NCI-H1930 (cell line): ENCODE measurements at places on chromosomes 1 and 21.

DNA sequence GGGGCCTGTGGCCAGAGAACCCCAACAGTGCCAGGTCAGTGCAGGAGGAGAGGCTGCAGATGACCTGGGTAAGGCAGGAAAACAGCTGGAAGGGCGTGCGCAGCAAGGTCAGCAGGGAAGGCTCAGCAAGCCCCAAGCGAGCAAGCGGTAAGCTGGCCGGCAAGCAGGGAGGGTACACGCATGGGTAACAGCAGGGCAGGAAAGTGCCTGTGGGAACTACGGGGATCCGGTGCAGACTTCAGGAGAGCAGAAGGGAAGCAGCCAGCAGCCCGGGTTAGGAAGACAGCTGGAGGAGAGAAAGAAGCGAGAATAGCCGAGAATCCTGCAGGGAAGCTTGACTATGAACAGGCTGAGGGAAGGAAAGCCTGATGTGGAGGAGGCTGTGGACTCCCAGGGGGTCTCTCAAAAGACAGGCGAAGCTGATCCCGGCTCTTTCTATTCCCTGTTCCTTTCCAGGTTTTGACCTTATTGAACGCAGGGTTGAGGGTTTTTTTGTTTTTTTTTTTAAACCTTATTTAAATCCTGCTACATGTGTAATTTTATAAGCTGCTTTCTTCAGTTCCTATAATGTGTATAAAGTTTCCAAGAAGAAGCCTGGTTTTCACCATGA, 20.9 kb downstream of the UMODL1 start:
- DNase-seq: no peak

DNA sequence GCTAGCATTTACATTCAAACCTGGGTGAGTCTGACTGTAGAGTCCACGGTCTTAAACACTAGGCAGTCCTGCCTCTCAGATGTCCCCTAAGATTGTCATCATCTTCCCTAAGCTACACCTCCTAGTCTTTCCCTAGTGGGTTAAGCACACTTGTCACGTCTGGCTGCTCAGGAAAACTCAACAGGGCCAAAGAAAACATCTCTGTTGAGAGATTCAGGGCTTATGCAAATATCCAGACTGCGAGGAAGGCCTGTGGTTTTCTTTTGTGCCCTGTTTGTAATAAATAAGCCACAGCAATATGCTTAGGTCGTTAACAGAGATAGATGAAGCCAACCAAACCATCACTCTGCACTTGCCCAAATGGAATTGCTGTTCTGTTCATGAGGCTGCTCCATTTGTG, 472.6 kb upstream of the DEPDC1 start:
- DNase-seq: no peak

- DNase-seq: no peak
Measured at GRCh38 chr1:101205457-101205856, 31.4 kb upstream of the S1PR1 start.

DNA sequence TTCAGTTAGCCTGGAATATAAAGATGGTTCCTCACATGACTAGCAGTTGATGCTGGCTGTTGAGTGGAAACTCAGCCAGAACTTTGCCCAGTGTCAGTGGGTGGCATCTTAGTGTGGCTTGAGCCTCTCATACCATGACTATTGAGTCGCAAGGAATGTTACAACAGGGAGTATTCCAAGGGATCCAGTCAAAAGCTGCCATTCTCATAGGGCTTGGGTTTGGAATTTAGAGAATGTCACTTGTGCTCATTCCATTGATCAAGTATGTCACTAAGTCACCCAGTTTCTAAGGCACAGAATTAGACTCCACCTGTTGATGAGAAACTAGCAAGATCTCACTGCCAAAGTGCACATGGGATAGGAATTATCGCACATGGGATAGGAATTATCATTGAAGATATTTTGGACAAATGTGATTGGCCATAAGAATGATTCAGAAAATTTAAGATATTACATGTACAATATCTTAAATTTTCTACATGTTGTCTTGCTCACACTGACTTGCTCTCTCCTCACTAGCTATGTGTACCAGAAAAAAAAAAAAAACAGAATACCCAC, 1290.7 kb upstream of the ADGRL2 start:
- no peak for DNase-seq

DNA sequence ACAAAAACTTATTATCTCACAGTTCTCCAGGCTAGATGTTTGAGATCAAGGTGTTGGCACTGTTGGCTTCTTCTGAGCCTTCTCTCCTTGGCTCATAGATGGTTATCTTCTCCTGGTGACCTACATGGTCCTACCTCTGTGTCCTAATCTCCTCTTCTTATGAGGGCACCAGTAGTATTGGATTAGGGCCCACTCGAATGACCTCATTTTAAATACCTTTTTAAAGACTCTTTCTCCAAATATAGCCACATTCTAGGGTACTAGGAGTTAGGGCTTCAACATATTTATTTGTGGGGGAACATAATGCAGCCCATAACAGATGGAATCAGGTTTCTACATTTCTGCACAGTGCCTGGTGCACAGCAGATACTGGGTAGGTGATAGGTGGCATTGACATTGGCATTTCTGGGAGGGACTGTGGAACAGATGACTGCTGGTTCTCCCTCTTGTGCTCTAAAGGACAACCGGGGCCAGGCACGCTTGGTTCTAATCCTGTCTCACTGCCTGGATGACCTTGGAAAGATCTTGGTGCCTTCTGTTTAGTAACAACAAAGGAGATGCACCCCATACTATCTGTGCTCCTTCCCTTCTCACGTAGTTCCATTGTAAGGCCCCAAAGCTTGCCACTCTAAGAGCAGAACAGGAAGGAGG, 140.3 kb downstream of the PLPP3 start:
- DNase-seq: no peak

DNA sequence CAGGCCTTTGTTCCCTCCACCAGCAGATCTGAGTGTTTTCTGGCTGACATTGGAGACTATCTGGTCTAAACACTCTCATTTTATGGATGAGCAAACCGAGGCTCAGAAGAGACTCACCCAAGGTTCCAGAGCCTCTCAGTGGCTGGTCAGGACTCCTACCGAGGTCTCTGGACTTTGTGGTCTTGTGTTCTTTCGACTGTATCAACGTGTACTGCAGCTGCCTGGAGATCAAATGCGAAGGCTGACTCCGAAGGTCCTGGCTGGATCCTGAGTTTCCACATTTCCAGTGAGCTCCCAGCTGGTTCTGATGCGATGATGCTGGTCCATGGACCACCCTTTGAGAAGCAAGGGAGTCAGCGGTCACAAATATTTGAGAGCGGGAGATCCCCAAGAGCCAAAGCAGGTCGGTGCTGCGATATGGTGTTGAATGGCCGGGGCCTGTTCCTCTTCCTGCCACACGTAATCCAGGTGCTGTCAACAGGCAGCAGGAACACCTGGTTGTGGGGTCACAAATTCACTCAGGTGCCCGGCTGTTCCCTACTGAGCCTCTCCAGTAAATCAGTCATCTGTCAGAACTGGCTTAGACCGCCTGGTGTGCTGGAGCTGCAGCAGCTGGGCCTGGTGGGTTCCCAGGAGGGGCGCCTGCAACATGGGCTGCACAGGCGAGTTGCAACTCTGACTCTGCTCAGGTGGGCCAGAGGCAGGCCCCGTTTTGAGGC, 94.8 kb upstream of the USP24 start:
- no peak for DNase-seq

GRCh38 chr1:82525378-82525777, 724.6 kb downstream of the ADGRL2 start:
- no peak for DNase-seq

DNA sequence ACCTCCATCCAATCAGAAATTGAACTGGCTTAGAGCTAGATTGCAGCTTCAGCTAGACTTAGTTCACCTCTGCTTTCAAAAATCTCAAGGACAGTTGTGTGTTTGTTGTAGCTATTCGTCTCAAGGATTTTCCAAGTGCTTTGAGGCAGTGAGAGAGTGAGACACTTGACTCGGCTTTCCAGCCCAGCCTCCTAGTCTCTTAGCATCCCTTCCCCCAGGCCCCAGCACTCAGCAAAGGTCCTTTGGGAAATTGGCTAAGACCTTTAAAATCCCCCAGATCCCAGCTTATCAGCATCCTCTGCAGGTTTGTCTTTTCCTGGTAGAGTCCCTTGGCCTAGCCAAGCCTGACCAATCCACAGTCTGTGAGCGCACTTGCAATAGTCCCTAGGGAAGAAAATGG, 47.9 kb upstream of the PROX1 start:
- no peak for DNase-seq

GRCh38 chr1:168344517-168344916, 63.8 kb downstream of the TBX19 start:
- no peak for DNase-seq

GRCh38 chr1:36944883-36945282, 89.4 kb downstream of the GRIK3 start:
- no peak for DNase-seq

DNA sequence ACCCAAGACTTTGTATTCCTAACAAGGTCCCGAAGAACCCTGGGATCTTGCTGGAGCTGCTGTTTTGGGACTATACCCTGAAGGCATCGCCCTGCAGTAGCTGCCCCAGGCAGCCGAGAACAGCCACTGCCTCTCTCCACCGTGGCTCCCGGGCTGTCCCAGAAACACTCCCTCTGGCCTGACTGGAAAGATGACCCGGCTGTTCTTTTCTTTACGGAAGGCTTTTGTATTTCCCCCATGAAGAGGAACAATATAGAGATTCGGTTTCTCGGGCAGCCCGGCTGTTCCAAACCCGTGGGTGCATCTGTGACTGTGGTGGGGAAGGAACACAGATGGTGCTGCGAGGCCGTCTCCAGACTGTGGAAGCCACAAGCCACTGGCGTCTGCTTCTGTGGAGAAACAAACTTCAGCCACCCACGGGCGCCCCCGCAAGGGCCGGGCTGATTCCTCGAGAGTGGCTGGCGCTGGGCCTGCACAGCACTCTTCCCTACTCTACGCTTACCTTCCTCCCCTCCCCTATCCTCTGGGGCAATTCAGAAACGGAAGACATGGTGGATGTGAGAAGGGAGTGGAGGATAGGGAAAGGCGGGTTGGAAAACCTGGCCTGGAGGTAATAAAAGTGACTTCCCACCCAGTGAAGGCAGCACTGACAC, 33.7 kb upstream of the VASH2 start:
- no peak for DNase-seq

- DNase-seq: no peak
Measured at GRCh38 chr1:12549460-12550349, 68.3 kb downstream of the DHRS3 start.

- DNase-seq: no peak
Measured at GRCh38 chr21:17051054-17051453, 461.8 kb upstream of the CXADR start.

GRCh38 chr1:85612704-85613361, 32.3 kb downstream of the CCN1 start:
- no peak for DNase-seq

DNA sequence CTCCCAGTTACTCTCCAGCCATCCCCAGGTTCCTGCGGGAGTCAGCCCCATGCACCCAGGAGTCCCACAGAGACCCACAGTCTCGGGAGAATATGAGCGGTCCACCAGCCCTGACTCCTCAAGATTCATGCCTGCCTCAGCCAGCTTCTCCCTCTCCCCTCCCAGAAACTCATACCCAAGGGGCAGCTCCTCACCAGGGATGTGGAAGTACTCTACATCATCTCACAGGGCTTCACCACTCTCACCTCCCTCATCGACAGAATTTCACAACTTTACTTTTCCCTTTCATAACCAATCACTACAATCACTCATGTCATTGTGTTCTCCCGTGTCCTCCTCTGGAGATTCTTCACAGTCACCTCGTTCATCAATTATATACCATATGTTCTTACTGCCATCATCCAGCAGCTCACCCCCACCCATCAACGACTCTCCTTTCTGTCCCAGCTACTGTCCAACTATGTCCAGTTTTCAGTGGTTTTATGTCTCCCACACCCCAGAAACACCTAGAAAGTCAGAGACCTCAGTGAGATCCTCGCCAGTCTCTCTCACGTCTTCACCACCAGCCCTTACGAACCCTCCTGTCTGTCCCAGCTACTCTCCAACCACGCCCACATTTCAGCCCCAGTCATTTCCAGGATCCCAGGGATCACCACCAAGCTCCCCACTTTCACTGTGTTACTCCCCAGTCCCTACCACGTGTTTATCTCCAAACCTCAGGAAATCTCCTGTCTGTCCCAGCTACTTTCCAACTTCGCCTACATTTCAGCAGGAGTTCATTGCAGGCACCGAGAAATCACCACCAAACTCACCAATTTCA, 1530.1 kb upstream of the TPTE start:
- no peak for DNase-seq

DNA sequence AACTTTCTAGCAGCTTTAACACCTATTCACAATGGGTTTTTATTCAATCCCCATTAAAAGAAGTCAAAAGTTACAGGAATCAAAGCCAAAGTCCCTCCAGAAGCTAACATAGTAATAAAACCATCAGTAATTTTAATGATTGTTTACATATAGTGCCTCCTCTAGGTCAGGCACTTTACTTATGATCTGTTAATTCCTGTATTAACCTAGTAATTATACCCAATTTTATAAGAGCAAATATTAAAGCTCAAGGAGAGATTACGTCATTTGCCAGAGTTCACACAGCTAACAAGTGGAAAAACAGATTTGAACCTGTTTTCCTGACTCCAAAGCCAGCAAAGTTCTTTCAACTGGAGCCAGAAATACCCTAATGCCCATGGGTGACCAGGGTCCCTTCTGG, 112.9 kb upstream of the F3 start:
- no peak for DNase-seq

GRCh38 chr1:165717918-165718515, 19.7 kb upstream of the ALDH9A1 start:
- no peak for DNase-seq

DNA sequence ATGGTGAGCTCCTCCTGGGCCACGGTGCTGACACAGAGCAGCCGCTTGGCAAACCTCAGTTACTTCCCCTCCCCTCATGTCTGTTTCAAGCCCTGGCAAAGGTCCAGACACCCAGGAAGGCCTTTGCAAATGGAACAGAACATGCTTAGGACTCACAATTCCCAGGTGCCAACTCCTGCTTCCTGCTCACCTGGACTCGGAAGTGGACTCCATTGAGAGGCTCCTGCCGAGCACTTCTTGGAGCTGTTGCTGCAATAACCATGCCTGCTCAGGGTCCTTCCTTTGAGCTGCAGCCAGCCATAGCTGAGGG, 10.7 kb downstream of the DCST2 start:
- DNase-seq: no peak

DNA sequence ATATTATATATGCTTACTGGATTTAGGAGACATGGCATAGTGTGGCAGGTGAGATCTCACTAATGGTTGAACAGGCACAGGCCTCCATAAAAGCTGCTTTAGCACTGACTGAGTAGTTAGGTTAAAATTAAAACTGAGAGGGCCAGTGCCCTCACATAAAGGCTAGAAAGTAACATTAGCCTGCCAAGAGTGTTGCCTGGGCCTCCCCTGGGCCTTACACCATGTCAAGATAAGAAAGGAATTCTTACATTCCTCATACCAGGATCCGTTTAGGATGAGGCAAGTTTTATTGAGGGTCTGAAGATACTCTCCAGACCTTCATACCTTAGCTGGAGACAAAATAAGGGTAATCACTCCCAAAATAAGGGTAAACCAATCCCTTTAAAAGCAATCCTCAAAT, 1011.8 kb downstream of the PLA2G4A start:
- no peak for DNase-seq

- DNase-seq: no peak
Measured at GRCh38 chr1:245952383-245953026, 554.6 kb downstream of the SMYD3 start.

- no peak for DNase-seq
Measured at GRCh38 chr1:198391393-198392020, 149.0 kb downstream of the ATP6V1G3 start.
